Germinal center (tissue), 1 donor: ENCODE measurements at places on chromosomes 7 and 10.

DNA sequence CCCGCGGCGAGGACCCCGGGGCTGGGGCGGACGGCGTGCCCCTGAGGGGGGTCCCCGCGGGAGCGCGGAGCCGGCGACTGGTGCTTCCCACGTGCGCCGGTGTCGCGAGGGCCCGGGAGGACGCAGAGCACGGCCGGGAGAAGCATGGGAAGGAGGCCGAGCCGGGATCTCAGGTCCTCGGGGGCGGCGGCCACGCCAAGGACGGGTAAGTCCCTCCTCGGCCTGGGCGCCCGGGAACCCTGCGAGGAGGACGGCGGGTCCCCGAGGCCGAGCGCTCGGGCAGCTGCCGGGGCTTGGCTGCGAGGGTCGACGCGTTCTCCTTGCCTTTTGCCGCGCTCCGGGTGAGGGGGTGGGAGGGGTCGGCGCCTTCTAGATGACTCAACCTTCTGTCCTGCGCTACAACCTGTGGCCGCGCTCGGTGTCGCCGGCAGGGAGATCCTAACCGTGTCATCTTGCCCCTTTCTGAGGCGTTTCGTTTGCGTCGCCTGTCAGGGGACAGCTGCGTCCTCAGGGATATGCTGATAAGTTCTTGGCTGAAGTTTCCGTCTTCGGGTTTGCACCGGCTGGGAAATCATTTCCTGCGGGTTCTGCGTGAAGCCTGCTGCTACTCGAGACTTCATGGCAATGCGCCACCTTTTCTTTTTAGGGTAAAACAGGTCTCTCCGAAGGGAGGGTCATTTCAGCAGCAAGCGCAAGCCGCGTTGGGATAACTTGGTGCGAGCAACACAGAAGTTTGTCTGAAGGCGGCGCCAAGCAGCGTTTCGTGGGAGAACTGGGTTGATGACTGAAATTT, 529 bp downstream of the TASOR2 start:
- peak; percentile 45 for DNase-seq

DNA sequence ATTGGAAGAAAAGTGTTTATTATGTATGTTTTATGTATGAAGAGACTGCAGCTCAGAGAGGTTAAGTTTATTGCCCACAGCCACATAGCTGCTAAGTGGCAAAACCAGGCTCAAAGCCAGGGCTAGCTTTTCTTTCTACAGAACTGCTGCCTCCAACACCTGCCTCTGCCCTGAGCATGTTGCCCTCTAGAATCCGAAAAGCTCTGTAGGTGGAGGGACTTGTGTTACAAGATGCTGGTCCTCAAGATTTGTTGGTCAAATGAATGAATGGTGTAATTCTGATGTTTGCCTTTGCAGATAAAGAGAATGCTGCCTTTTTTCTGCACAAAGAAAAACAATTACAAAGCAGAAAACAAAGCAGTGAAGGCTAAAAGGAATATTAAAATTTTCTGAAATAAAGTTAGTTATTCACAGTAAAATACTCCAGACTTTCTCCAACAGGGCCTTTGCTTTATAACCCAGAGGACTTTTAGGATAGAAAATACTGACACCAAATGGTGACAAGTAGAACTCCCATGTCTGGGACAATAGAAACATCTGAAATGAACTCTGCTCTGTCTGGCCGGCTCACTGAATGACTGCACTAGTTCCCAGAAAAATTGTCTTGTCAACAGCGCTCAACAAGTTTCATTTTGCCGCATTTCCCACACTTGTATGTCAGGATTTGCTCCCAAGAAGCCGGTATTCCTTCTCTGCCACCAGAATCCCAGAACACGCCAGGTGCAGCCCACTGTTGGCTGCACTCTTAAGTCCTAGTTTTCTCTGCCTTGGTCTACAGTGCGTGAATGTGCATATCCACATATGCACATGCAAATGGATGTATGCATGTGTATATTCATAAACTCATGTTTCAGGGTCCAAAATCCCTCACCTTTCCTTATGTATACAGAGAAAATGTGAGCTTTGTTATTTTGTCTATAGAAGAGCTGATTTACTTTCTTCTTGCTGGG, 11.0 kb upstream of the DNTT start:
- DNase-seq, result peak; percentile 55

GRCh38 chr10:24378126-24378920, 169.4 kb downstream of the KIAA1217 start:
- DNase-seq, result no peak

GRCh38 chr10:79183468-79183865, 114.7 kb downstream of the ZMIZ1 start:
- DNase-seq, result no peak

DNA sequence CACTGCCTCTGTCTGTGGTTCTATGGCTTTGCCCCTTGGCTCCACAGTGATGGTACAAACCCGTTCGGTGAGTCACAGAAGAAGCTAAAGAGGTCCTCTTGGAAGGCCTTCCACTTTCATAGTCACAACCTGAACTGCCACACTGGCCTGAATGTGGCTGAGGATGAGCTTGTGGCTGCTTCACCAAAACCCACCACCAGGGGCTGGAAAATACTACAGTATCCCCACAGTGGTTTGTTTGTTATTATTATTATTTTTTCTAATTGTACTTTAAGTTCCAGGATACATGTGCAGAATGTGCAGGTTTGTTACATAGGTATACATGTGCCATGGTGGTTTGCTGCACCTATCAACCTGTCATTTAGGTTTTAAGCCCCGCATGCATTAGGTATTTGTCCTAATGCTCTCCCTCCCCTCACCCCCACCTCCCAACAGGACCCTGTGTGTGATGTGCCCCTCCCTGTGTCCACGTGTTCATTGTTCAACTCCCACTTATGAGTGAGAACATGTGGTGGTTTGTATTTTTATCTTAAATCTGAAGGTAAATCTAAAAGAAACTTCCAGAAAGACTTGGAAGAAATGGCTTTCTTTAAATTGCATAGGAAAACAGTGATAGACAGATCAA, 160.8 kb upstream of the NPSR1 start:
- DNase-seq, result no peak
